Activated effector memory CD4-positive, alpha-beta T cell treated with Interleukin-2 at 50 U/mL for 16 hours (primary cell): ENCODE measurements at places on chromosomes 3 and 15.

GRCh38 chr3:117873249-117873600 is 1161.4 kb downstream of the IGSF11 start:
- DNase-seq, result no peak

DNA sequence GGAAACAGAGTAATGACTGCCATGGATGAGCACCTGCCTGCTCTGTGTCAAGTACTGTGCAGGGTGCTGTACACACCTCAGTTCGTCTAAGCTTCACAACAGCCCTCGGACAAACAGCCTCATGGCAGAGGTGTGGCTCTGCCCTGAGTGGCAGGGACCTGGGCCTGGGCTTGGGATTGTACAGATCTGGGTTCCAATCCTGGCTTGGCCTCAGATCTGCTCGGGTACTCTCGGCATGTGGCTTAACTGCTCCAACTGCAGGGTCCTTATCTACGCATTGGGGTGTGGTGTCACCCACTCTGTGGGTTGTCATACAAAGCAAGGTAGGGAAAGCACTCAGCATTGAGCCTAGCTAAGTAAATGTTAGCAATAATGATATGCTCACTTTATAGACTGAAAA is 46.6 kb upstream of the SEC13 start:
- no peak for DNase-seq

DNA sequence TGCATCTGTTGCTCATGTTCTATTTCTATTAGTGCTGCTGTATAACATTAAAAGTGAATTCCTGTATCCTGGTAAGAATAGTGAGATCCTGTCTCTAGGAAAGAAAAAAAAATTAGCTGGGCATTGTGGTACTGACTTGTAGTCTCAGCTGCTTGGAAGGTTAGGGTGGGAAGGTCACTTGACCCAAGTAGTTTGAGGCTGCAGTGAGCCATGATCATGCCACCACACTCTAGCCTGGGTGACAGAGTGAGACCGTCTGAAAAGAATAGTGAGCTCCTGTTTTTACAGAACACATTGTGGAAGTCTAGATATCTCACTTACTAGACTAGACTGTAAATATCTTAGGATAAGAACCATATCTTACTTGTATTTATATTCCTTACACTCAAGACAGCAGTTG is 4.6 kb downstream of the ATP11B start:
- DNase-seq, result no peak

- DNase-seq, result no peak
Observed at GRCh38 chr3:112352720-112353119, 19.8 kb downstream of the CD200 start.

- DNase-seq, result no peak
Observed at GRCh38 chr3:15438983-15439382, 11.6 kb downstream of the EAF1 start.

GRCh38 chr3:185960522-185961288 is 22.9 kb upstream of the TRA2B start:
- DNase-seq, result no peak

- no peak for DNase-seq
Observed at GRCh38 chr3:4750306-4750968, 228.8 kb upstream of the BHLHE40 start.
